ENCODE measurements at places on chromosomes 1 and 21. TPM values are rescaled to one million over a fixed set of nuclear protein-coding genes. Genes with fewer than 3 reads are reported as not detected.
A peak's percentile ranks its signal among the peaks of the same experiment; 100 is the strongest.

Gene BARHL2
- not detected for total RNA-seq

Gene GBP5
- total RNA-seq = 231 TPM

- H3K36me3 ChIP-seq = no peaks in the 10 kb centered on the region
- H3K4me3 ChIP-seq = no peak overlapping the region
- no peak for DNase-seq
- no peak overlapping the region for H3K27ac ChIP-seq
Observed at GRCh38 chr21:32545948-32546441, 39.3 kb downstream of the TCP10L start.

Gene LELP1
- total RNA-seq = not detected

Gene PTPN22
- 81.1 TPM for total RNA-seq

DNA sequence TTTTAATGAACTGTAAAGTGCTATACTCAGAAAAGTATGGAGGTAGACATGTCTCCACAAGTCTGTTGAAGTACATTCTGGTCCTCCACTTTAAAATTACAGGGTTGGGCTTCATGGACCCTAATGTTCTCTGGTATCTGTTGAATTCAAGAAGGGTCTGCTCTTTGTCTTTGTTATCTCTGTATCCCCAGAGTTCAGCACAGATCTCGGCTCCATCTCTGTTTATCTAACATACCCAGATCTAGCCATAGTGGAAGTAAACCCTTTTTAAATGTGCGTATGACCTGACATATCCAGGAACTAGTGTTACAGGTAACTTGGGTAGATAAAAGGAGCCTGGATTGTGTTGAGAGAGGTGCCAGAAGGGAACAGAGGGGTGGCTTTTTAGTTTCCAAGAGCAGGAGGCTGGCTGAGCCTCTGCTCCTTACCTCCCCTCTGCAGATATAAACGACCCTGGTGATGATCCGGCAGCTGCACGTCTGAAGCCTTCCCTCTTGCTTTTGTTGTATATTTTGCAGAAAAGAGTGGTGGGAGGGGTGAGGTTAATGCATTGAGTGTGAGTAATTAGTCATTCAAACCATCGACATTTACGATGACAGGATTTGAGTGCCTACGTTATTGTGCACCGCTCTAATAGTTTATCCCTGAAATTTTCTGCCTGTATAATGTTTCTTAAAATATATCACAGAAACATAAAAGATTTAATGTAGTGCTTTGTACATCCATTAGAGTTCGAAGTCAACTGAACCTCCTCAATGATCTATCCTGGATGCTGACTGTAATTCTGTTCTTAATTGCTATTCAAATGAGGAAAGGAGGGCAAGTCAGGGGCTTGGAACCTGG is 30.8 kb downstream of the ELAVL4 start:
- DNase-seq = no peak
- H3K4me3 ChIP-seq = no peak overlapping the region
- H3K27me3 ChIP-seq = no peaks in the 10 kb centered on the region
- no peak overlapping the region for H3K27ac ChIP-seq
- no peaks in the 10 kb centered on the region for H3K4me1 ChIP-seq
- no peaks in the 10 kb centered on the region for H3K36me3 ChIP-seq

- no peak for DNase-seq
- peaks cover 54% of the 10 kb centered on the region for H3K4me1 ChIP-seq
- H3K27me3 ChIP-seq = no peaks in the 10 kb centered on the region
- peaks cover 53% of the 10 kb centered on the region for H3K36me3 ChIP-seq
- no peak overlapping the region for H3K4me3 ChIP-seq
Observed at GRCh38 chr1:32318127-32318869, 17.7 kb downstream of the MARCKSL1 start.

GRCh38 chr1:1540090-1540817 is at the start of gene TMEM240:
Gene TMEM240, minus strand, starts transcription at chr1:1540624. Its CDS starts 278 bp downstream, at chr1:1540346.
- H3K36me3 ChIP-seq = peaks cover 2% of the 10 kb centered on the region
- H3K27ac ChIP-seq = no peak within 1 kb of the TSS
- H3K27me3 ChIP-seq = no peaks in the 10 kb centered on the region
- DNase-seq = peak; percentile 49
- H3K4me1 ChIP-seq = no peaks in the 10 kb centered on the region

DNA sequence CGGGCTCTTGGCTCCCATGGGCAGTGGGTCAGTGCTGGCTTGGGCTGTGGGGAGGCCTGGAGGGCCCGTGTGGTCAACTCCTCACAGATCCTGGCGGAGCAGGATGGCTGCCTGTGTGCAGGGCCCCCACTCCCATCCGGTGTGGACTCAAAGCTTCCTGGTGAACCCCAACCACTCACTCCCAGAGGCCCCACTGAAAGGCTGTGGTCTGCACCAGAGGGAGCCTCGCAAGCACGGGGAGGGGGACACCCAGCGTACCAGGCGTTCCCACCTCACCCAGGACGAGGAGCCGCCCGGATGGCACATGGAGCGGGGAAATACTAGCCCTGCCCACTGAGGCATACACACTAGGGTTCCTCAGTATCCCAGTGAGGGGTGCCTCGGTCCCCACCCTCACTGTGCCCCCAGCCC is 75.4 kb upstream of the ACTRT2 start:
- DNase-seq = no peak
- H3K27ac ChIP-seq = no peak overlapping the region

DNA sequence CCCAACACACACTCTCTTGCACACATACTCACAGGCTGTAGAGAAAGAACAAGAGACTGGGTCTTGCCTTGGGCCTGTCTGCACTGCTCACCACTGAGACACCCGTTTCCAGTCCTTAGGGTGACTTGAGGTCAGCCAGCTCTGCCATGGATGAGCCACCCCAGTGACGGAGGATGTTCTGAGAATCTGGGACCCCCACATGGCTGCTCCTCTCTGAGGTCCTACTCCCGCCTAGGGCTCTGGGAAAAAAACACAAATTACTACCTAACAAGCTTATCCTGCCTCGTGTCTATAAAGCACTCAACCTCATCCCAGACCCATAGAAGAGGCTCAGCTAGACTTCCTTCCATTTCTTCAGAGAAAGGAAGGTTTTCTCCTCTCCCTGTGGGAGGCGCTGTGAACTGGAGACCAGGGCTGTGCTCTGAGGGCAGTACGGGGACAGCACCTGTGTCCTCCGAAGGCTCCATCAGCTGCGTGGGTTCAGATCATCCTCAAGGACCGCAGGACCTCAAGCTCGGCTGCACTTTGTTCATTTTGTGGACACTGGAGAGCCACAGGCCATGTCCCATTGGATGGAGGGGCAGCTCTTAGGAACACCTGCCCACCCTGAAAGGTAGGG is 4.3 kb upstream of the CLEC20A start:
- no peak overlapping the region for H3K27ac ChIP-seq
- no peaks in the 10 kb centered on the region for H3K36me3 ChIP-seq
- no peaks in the 10 kb centered on the region for H3K27me3 ChIP-seq
- H3K4me3 ChIP-seq = no peak overlapping the region
- no peaks in the 10 kb centered on the region for H3K4me1 ChIP-seq

GRCh38 chr1:235806123-235806522 is 60.6 kb downstream of the LYST start:
- no peak overlapping the region for H3K4me3 ChIP-seq
- H3K27ac ChIP-seq = no peak overlapping the region
- no peaks in the 10 kb centered on the region for H3K27me3 ChIP-seq
- H3K36me3 ChIP-seq = peaks cover 23% of the 10 kb centered on the region

DNA sequence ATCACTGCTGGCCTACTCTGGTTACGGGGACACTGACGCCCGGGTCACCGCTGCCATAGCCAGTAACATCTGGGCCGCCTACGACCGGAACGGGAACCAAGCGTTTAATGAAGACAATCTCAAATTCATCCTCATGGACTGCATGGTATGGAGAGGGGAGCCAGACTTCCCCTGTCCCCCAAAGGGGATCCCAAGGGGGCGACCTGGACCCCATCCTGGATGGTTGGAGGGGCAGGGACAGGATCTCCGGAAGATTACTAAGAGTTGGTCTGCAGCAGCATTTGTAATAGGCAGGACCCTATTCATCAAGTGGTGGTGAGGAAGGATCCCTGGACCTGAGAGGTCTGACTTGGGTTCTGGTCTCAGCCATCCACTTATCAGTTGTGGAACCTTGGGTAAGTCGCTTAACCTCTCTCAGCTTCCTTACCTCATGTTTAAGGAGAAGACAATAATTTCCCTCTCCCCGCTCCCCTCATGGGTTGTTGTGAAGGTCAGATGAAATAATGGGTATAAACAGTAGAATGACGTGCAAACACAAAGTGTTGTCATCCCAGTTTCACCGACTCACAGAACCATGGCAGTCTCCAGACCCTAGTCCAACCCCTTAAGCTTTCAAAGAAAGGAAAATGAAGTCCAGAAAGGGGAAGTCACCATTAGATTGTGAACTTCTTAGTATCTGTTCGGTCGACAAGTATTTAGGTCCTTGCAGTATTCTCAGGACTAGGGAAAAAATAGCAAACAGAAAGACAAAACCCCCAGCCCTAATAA is 883 bp downstream of the LAMTOR2 start:
- peaks cover 18% of the 10 kb centered on the region for H3K36me3 ChIP-seq
- H3K4me1 ChIP-seq = peaks cover 33% of the 10 kb centered on the region
- peak overlapping the region; percentile 82 for H3K4me3 ChIP-seq
- H3K27ac ChIP-seq = peak overlapping the region; percentile 82

Gene CYP4A11
- total RNA-seq = not detected

DNA sequence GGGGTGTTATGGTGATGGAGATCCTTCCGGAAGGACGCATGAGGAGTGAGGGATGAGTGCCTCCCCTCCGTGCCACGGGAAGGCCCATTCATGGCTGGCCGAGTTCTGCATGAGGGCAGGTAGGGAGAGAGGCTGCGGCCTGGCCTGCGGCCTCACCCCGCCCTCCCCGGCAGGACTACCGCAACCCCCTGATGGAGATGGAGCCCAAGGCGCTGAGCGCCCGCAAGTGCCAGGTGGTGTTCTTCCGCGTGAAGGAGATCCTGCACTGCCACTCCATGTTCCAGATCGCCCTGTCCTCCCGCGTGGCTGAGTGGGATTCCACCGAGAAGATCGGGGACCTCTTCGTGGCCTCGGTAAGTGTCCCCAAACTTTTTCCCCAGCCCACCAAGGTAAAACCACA is 83.3 kb downstream of the ARHGEF10L start:
- H3K4me1 ChIP-seq = no peaks in the 10 kb centered on the region
- H3K27me3 ChIP-seq = peaks cover 2% of the 10 kb centered on the region
- DNase-seq = no peak
- no peak overlapping the region for H3K27ac ChIP-seq
- no peaks in the 10 kb centered on the region for H3K36me3 ChIP-seq
- H3K4me3 ChIP-seq = no peak overlapping the region

Gene ARMH1
- 20.8 TPM for total RNA-seq

DNA sequence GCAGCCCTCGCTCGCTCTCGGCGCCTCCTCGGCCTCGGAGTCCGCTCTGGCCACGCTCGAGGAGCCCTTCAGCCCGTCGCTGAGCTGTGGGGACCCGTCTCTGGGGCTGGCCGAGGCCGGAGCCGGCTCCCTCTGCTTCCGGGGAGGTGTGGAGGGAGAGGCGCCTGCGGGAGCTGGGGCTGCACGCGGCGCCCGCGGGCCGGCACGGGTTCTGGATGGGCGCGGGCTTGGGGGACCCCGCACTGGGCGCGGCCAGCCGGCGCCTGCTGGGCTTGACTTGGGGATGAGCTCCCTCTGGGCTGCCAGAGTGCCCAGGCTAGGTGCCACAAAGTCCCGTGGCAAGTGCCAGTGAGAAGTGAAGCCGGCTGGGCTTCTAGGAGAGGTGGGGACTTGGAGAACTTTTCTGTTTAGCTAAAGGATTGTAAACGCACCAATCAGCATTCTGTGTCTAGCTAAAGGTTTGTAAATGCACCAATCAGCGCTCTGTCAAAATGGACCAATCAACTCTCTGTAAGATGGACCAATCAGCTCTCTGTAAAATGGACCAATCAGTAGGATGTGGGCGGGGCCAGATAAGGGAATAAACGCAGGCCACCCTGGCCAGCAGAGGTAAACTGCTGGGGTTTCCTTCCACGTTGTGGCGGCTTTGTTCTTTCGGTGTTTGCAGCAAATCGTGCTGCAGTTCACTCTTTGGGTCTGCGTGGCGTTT is 20.2 kb downstream of the EXOC8 start:
- H3K4me3 ChIP-seq = no peak overlapping the region
- no peak for DNase-seq
- no peak overlapping the region for H3K27ac ChIP-seq
- no peaks in the 10 kb centered on the region for H3K27me3 ChIP-seq
- no peaks in the 10 kb centered on the region for H3K36me3 ChIP-seq

Gene TMEM234
- 16.4 TPM for total RNA-seq

Gene VANGL1
- 17.7 TPM for total RNA-seq

Gene CHD5
- 0.10 TPM for total RNA-seq

All from activated CD4-positive, alpha-beta memory T cell treated with anti-CD3 and anti-CD28 coated beads, Interleukin-2, amount 10 ng/mL, durations not matched to agents 7 days and 5 days (primary cell).